ENCODE measurements at places on chromosomes 3 and 15. TPM values are rescaled to one million over a fixed set of nuclear protein-coding genes. Genes with fewer than 3 reads are reported as not detected.
A peak's percentile ranks its signal among the peaks of the same experiment; 100 is the strongest.

DNA sequence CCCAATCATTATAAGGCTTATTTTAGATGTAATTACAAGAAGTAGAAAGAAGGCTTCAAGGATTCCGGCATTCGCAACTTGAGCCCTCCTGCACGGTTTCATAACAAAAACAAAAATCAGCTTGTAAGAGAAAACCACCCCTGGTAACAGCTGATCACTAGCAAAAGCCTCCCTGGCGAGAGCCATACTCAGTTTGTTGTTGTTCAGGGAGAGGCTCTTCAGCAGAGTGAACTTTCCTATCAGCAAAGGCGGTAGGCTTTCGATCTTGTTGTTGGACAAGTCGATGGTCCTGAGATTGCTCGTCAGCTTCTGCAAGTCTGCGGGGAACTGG lies 710 bp downstream of the LRRC57 start:
- peaks cover 19% of the 10 kb centered on the region for H3K4me1 ChIP-seq
- peaks cover 12% of the 10 kb centered on the region for H3K27me3 ChIP-seq
- H3K27ac ChIP-seq: peak overlapping the region; percentile 95
- H3K4me3 ChIP-seq: peak overlapping the region; percentile 97
- H3K36me3 ChIP-seq: no peaks in the 10 kb centered on the region

- no peak for DNase-seq
- H3K27me3 ChIP-seq: no peaks in the 10 kb centered on the region
- H3K4me1 ChIP-seq: peaks cover 3% of the 10 kb centered on the region
- peaks cover 7% of the 10 kb centered on the region for H3K36me3 ChIP-seq
Observed at GRCh38 chr15:51492528-51492927, 130.0 kb downstream of the DMXL2 start.

DNA sequence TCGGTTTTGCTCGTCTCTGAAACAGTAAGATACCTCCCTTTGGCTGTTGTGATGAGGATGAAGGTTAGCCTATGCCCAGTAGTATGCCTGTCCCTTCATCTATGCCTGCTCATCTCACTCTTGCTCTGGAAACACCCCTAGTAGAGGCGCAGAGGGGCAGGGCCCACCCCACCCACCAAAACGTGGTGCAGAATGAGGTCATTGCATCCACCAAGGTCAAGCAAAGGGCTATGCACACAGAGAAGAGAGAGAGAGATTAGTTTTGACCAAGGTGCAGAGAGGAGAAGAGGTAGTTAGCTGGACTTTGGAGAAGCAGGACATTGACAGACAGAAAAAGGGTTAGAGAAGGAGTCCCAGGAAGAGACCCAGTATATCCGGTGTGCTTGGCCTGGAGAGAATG lies 119.9 kb downstream of the CORO2B start:
- no peak overlapping the region for H3K27ac ChIP-seq
- H3K4me1 ChIP-seq: peaks cover 14% of the 10 kb centered on the region
- H3K27me3 ChIP-seq: peaks cover 13% of the 10 kb centered on the region
- H3K36me3 ChIP-seq: peaks cover 12% of the 10 kb centered on the region
- DNase-seq: no peak

- no peaks in the 10 kb centered on the region for H3K36me3 ChIP-seq
- H3K4me1 ChIP-seq: no peaks in the 10 kb centered on the region
- H3K4me3 ChIP-seq: no peak overlapping the region
- DNase-seq: no peak
Observed at GRCh38 chr15:63324770-63325169, 47.4 kb downstream of the APH1B start.

DNA sequence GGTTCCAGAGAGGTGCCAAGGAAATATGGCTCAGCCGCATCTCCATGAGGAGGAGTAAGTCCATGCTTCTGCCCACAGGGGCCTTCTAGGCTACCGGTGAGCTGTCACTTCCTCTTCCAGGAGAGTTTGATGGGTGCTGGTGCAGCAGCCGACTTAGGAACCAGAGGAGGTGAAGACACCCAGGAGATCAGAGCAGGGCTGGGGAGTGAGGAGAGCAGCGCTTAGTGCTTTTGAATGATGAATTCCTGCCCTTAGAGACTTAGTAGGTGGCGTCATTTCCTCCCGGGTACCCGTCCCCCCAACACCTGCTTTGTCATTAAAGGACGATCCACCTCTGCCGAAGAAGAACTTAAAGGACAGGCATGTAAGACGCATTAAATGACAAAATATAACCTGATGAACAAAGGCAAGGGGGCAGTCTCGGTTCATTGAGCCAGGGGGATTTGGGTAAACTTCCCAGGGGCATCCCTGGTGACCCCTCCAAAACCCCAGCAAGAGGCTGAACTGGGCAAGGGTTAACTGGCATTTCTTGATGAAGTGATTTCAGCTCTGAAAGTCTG lies 67.6 kb downstream of the HES1 start:
- peaks cover 10% of the 10 kb centered on the region for H3K4me1 ChIP-seq
- DNase-seq: no peak
- H3K27me3 ChIP-seq: peaks cover 7% of the 10 kb centered on the region
- H3K4me3 ChIP-seq: peak overlapping the region; percentile 81
- H3K27ac ChIP-seq: no peak overlapping the region
- H3K36me3 ChIP-seq: no peaks in the 10 kb centered on the region

DNA sequence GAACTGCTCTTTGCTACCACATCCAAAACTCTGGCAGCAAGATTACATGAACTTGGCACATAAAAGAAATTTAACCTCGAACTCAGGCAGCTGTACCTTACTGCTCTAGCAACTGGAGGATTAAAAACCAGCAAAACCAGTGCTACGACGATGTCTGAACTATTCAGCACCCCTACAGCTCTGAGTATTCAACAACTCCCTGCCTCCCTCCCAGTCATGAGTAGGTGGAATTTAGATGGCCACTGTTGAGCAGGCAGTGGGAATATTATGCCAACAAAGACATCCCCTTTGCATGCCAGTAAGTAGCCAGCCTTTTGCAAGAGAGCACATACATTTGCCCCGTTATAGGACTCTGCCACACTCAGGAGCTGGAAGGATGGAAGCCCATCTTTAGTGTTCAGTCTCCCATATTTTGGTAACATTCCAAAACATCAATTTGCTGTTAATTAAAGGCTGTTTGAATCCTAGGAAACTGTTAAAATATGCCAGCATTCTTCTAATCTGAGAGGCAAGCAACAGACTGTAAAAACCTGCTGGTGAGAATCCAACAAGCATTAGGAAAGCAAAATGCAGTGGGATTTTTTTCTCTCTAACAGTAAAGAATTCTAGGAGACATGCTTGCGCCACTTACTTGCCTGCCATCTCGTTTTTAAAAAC lies 85.4 kb downstream of the ZNF385D start:
- no peaks in the 10 kb centered on the region for H3K27me3 ChIP-seq
- H3K4me1 ChIP-seq: peaks cover 5% of the 10 kb centered on the region
- DNase-seq: no peak
- no peak overlapping the region for H3K27ac ChIP-seq
- H3K36me3 ChIP-seq: no peaks in the 10 kb centered on the region

DNA sequence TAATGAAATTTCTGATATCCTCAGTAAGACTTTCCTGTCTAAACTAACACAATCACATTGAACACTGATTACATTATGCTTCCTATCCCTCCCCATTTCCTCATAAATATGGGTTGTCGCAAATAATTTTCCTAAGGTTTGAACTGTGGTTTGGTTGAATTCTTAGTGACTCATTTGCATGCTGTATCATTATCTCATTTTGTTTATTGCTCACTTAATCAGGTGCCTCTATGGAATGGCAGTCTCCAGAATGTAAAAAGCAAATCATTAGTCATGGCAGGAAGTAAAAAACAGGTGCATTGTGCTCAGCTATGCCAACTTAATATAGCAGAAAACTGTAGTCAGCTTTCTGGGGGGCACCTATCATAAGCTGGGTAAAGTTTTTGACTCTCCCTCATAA lies 216.0 kb upstream of the ZBTB20 start:
- no peaks in the 10 kb centered on the region for H3K27me3 ChIP-seq
- H3K4me3 ChIP-seq: no peak overlapping the region
- no peaks in the 10 kb centered on the region for H3K4me1 ChIP-seq
- no peak overlapping the region for H3K27ac ChIP-seq
- no peaks in the 10 kb centered on the region for H3K36me3 ChIP-seq
- no peak for DNase-seq

- no peaks in the 10 kb centered on the region for H3K36me3 ChIP-seq
- peaks cover 3% of the 10 kb centered on the region for H3K27me3 ChIP-seq
Observed at GRCh38 chr3:11953778-11954177, 50.4 kb upstream of the SYN2 start.

DNA sequence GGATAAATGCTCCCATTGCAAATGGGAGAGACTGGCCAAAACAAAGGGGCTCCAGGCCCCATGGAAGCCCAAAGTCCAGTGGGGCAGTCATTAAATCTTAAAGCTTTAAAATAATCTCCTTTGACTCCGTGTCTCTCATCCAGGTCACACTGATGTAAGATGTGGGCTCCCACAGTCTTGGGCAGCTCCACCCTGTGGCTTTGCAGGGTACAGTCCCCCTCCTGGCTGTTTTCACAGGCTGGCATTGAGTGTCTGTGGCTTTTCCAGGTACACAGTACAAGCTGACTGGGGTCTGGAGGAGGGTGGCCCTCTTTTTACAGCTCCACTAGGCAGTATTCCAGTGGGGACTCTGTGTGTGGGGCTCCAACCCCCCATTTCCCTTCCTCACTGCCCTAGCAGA lies 45.9 kb downstream of the NIPA2 start:
- H3K4me1 ChIP-seq: peaks cover 26% of the 10 kb centered on the region
- peaks cover 10% of the 10 kb centered on the region for H3K27me3 ChIP-seq
- no peak overlapping the region for H3K27ac ChIP-seq
- DNase-seq: no peak
- H3K36me3 ChIP-seq: peaks cover 9% of the 10 kb centered on the region

- peaks cover 3% of the 10 kb centered on the region for H3K27me3 ChIP-seq
- peaks cover 16% of the 10 kb centered on the region for H3K4me1 ChIP-seq
- DNase-seq: no peak
- no peak overlapping the region for H3K27ac ChIP-seq
Observed at GRCh38 chr15:65952391-65953053, 83.2 kb downstream of the RAB11A start.

DNA sequence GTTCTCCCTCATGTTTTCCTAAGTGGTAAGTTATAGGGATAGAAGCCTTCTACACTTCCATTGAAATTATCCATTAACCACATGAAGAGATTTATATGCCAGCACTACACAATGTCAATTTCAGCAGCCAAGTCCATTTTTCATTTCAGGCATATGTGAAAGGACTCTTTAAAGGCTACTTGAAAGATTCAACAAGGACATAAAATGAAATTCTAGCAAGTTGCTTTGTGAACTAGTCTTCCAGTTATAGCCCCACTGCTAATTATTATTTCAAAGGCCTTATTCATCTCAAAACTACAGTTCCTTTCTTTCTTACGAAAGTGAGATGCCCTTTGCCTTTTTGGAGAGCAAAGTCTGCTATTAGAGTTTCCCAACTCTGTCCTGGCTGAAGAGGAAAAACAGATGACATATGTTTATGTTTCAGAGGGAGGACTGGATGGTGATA lies 66.0 kb upstream of the SLC2A2 start:
- H3K4me3 ChIP-seq: no peak overlapping the region
- H3K27ac ChIP-seq: no peak overlapping the region
- H3K4me1 ChIP-seq: peaks cover 4% of the 10 kb centered on the region
- DNase-seq: no peak

DNA sequence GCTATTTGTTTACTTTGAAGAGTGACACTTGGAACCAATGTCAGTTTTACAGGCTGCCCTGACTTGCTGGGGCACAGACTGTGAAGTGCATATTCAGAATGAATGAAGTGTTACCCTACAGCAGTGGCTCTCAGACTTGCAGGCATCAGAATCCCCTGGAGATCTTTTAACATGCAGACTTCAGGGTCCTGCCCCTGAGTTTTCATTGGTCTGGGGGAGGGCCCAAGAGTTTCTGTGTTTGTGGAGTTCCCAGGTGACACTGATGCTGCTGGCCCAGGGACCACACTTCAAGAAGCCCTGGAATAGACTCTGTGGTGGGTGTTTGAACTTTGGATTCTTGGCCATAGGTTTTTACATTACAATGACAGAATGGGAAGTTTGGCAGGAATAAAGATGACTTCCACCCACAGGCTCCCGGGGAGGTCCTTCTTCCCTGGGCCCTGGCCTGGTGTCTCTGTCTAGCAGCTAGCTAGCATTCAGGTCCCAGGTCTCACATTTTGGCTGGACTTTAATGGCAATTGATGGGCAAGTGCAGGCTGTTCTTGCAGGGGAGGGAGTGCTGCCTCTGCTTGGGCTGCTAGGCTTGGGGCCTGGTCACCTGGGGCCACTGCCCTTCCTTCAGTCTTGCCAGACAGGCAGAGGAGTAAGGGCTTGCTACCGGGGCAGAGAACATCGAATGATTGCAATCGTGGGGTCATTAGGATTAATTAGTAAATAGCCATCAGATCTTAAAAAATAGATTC lies 149.0 kb downstream of the APBA2 start:
- peaks cover 12% of the 10 kb centered on the region for H3K27me3 ChIP-seq
- no peak overlapping the region for H3K27ac ChIP-seq
- H3K36me3 ChIP-seq: peaks cover 8% of the 10 kb centered on the region
- DNase-seq: no peak

GRCh38 chr3:52606373-52607085 lies 70.1 kb downstream of the UQCC5 start:
- no peaks in the 10 kb centered on the region for H3K27me3 ChIP-seq
- H3K4me1 ChIP-seq: no peaks in the 10 kb centered on the region
- DNase-seq: no peak
- no peak overlapping the region for H3K27ac ChIP-seq

DNA sequence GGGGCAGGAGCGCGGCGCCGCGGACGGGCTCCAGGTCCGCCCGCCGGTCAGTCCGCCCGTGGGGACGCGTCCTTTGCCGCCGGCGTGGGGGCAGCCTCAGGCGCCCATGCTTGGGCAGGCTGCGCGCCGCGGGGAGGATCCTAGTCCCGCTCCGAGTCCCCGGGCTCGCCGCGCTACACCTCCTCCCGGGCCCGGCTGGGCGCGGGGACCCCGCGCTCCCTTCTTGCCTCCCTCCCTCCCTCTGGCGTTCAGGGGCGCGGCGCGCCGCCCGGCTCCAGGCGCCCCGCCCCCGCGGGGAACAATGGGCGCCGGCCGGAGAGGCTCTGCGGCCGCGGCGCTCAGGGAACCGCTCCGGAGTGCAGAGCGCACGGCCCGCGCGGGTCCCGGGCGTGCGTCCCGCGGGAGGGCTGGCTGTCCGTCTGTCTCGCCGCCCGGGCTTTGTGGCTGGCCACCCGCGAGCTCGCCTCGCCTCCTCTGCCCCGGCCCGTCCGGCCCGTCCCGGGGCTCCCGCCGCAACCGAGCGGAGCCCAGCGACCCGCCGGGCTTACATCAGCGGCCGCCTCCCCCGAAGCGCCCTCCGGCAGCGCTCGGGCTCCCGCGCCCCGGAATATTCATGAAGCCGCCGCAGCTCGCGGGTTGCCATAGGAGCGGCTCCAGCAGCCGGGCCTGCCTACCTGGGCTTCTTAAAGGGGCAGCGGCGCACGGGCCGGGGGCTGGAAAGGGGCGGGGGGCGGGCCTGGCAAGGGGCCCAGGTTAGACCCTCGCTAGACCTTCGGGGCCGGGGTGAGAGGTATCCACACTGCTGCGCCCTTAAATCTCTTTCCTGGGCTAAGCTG lies at the start of gene HCN4:
Gene HCN4, minus strand, starts transcription at position 658 of the 836 bp plus-strand sequence. CDS start 688 bp downstream, outside the sequence.
- no peak within 1 kb of the TSS for H3K27ac ChIP-seq
- peaks cover 9% of the 10 kb centered on the region for H3K27me3 ChIP-seq

GRCh38 chr3:46899151-46900006 lies 21.9 kb downstream of the PTH1R start:
- H3K36me3 ChIP-seq: no peaks in the 10 kb centered on the region
- no peak overlapping the region for H3K4me3 ChIP-seq
- peak; percentile 13 for DNase-seq
- no peaks in the 10 kb centered on the region for H3K4me1 ChIP-seq
- peaks cover 10% of the 10 kb centered on the region for H3K27me3 ChIP-seq

ZDHHC23 gene
- 1.6 TPM for total RNA-seq

STRIT1 gene
- not detected for total RNA-seq

SKOR1 gene
- 4.0 TPM for total RNA-seq

TIMP4 gene
- total RNA-seq: not detected

ISLR2 gene
- 21.1 TPM for total RNA-seq

RBMS3 gene
- total RNA-seq: 65.1 TPM

SLC28A2 gene
- not detected for total RNA-seq

GOLGA6L7 gene
- not detected for total RNA-seq

THPO gene
- 1.6 TPM for total RNA-seq

Measured in glutamatergic neuron (in vitro differentiated cells).